GM03348 (cell line): ENCODE measurements at places on chromosomes 4 and X.

DNA sequence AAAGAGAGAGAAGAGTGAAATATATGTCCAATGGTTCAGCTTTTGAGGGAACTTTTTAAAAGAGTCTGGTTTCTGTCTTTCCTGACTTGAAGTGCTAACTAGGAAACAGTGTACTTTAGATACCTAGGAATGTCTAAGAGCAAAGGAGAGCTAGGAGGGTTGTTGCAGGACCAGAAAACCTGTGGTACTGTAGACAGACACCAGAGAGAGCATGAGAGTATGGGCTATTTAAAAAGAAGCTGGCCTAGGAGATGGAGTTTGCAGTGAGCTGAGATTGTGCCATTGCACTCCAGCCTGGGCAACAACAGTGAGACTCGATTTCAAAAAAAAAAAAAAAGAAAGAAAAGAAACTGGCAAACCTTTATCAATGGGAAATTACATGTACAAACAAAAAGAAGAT is 223.9 kb downstream of the FAT4 start:
- DNase-seq, result no peak

- DNase-seq, result peak; percentile 22
Measured at GRCh38 chr4:159444678-159445077, 341.8 kb downstream of the RAPGEF2 start.

DNA sequence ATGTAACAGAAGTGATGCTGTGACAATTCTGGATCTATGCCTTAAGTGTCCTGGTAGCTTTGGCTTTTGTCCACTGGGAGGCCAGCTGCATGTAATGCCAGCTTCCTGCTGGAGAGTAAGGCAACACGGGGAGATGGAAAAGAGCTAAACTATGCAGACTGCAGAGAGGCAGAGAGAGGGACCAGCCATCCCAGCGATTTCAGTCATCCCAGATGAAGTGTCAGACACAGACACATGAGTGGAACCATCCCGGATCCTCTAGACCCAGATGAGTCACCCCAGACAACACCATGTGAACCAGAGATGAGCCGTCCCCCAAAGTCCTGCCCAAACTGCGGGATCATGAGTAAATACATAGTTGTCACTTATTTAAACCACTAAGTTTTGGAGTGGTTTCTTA is 14.6 kb downstream of the SRPX start:
- peak; percentile 34 for DNase-seq

DNA sequence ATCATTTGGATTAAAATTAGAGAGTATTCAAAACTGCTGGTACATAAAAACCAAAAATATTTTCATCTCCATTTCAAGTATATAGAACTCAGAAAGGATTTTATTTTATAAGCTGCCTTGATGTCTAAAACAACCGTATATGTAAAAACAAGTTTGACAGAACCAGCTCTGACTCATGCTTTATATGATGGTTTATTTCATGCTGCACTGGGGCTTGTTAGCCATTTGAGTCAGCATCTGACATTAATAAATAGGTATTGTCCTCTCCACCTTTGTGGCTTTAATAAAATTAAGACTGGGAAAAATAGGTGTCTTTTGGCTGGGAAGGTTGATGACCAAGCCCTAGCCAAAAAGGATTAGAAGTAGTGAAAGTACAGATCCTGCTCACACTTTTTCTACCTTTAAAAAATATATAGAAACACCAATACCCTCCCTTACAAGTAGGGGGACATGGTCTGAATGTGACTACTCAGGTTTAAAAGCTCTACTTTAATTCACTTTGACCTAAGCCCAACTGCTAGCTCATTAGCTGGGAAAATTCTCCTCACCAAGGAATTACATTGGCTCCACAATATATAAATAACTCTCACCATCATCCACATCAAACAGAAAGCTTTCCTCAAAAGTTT is 228.1 kb downstream of the ADAMTS3 start:
- DNase-seq, result no peak

DNA sequence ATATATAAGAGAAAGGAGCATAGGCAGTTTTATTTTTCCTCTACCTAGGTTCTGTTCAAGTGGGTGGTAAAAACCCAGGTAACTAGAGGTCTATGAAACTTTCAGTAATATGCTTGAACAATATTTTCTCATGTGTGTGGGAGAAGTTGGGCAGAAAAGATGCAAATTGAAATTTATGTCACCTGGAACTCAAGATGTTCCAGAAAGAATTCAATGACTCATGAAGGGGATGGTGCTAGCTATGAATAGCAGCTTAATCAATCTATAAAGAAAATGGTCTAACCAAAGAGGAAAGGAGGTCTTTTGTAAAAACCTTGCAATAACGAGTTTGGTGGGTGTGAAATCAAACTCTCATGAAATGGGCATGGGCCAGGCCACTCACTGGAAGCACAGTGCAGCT is 263.8 kb downstream of the INPP4B start:
- DNase-seq, result no peak

DNA sequence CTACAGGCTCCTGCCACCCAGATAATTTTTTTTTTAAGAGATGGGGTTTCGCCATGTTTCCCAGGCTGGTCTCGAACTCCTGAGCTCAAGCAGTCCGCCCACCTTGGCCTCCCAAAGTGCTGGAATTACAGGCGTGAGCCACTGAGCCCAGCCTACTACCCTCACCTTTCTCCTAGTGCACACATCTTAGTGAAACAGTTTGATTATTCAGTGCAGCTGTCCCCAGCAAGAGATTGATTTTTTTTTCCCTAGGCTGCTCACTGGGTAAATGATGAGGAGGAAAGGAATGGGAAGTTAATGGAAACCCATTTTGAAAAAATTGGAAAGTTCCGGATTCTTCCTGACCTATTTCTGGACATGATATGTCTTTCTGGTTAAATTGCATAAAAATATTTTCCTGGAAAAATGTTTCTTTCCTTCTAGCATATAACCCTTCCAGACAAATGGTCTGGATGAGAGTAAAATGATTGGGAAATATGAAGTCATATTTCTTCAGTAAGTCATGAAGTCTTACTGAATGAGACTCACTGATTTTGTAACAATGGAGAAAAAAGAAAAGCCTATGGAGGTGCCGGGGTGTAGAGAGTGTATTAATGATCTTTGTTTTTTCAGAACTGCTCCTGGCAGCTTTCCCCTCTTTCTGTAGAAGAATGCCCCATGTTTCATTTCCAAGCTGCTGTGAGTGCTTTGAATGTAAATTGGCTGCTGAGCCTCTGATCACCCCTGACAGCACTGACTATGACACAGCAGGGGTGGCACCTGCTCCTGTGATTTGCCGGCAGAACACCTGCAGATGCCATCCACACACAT is 19.5 kb upstream of the ZNF41 start:
- DNase-seq, result peak; percentile 50

- DNase-seq, result peak; percentile 57
Measured at GRCh38 chr4:8589823-8590545, 2.6 kb upstream of the CPZ start.

DNA sequence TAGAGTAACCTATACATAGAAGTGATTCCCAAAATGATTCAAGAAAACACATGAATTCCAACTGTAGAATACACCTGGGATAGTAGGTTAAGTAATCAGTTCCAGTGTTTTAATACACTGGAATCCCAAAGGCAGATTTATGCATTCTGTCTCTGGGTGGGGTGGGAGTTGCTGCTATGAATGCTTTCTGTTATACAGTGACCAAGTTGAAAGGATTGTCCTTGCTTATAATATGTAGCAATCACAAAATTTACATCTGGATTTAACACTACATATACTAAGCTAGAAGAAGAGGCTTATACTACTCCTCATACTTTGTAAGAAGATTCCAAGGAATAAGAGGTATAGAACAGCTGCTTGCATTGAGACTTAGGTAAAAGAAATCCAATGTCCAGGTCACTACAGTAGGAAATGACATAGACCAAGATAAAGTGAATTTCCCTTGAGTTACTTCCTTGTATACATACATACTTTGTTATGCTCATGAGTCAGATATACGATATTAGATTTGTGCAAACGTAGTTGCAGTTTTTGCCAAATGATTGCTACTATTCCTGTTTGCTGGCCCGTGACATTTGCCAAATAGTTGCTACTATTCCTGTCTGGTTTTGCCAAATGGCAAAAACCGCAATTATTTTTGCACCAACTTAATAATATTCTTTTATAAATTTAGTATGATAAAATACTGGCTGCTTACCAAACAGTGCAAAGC is 210.5 kb upstream of the DIAPH2 start:
- no peak for DNase-seq

DNA sequence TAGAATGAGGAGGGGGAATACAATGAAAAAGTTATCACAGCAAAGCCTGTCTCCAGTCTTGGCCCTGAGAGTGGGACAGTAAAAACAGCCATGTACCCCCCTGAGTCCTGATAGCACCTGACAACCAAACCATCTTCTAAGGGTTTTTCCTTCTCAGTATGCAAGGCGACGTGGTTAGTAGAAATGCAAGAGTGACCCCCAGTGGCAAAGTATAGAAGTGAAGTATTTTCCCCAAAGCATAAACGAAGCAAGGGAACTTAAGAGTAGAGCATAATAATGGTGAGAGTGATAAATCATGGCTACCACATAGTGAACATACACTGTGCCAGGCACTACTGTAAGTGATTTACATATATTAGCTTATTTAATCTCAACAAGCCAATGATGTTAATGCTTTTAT is 52.8 kb downstream of the FAM47C start:
- DNase-seq, result peak; percentile 6

DNA sequence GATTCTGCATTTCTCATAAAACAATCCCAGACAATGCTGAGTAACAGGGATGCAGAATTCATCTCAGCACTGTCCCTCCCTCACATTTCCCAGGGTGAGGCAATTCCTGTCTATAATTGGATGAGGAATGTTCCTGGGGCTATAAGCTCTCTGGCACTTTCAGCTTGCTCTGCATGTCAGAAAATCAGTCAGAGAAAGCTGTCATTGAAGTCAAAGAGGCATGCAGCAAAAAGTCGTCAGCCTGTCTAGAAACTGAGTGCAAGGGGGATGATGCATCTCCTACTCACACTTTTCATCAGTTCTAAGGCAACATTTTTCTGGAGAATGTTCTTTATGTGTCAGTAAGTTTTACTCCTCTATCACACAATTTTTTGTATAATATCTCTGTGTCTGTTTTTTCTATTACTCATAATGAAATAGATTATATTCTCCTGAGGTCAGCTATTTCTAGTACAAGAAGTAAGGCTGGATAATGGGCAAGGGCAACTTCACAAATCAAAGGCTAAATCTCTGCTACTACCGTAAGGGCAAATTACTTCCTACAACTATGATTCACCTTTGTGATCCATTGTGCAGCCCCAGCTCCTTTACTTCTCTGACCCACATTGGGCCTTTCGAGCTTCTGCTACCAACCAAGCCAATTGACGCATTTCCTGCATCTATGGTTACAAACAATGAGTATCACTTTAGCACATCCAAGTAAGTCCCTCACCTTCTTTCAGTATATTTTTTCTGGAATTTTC is 56.0 kb downstream of the TASL start:
- DNase-seq, result peak; percentile 30

DNA sequence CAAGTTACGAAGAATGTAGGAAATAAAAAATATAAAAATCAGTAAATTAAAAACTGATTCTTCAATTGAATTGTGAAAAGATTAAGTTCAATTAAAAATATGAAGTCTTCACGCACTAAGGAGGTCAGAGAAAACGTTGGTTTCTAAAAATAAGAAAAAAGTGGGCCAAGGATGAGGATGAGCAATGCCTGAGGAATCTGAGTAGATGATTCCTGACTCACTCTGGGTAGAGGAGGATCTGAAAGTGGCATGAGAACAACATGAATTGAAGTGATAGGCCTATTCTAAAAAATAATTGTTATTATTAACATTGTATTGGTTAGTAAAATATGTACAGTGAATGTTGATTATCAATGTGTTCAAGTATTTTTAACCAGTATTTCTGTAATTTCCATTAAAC is 444.2 kb downstream of the GRIA2 start:
- peak; percentile 55 for DNase-seq

GRCh38 chrX:103831803-103832544 is at the start of gene RAB9B:
Gene RAB9B, minus strand, starts transcription at chrX:103832257. Its CDS starts 6,473 bp downstream, at chrX:103825784.
- DNase-seq, result peak; percentile 82
